ENCODE measurements at places on chromosomes 4 and X.

GRCh38 chr4:20327808-20328207 lies 76.1 kb downstream of the SLIT2 start:
- DNase-seq: no peak

DNA sequence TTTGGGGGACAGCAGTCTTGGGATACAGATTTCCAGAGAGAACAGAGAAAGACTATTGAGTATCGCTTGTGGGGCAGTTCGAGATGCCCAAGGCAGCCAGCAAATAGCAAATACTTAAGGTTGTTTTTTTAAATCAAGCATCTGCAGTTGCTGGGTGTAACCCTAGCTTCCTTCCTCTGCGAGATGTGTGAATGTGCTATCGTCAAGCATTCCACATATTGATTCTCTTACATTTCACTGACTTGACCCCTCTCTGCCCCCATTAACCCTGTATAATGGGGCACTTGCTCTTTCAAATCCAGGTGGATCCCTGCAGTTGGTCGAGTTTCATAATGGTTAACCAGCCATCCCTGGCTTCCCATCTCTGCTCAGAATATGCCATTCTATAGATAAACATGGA lies 23.5 kb downstream of the KCNE5 start:
- DNase-seq: no peak

DNA sequence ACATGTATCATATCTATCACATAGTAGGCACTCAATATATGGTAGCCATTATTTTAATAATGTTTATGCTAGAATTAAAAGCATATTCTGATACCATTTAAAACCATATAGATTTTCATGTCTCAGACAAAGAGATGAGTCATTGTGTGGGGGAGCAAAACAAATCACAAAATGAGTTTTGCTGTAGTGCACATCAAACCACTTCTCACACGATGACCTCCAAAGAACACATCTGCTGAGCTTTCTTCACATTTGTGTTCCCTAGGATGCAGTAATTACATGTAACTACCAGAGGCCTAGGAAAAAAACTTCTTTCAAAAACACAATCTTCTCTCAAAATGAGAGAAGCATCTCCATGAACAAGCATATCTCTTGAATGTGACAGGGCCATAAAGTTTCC lies 56.1 kb upstream of the BRS3 start:
- no peak for DNase-seq

GRCh38 chrX:8879750-8880149 lies 78.6 kb upstream of the FAM9A start:
- no peak for DNase-seq

DNA sequence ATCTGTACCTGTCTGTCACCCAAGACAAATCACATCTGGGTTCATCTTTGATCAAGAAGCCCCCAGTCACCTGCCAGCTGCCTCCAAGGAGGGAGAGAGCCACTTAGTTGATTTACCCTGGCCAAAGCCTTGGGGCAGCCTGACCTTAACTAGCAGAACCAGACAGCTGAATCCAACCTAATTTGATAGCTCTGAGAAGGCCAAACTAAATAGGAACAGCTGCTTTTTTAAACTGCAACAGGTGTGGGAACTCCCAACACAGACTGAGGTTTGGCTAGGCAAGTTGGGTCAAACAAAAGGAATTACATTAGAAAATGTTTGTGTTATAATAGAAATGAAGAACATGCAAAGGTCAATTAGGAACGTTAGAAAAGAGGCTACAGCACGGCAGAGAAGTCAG lies 375.7 kb downstream of the NLGN4X start:
- DNase-seq: no peak

- DNase-seq: no peak
Observed at GRCh38 chrX:140439476-140439875, 65.4 kb downstream of the SOX3 start.

GRCh38 chr4:154732669-154733068 lies 11.1 kb upstream of the LRAT start:
- no peak for DNase-seq

GRCh38 chr4:1057403-1057745 lies 45.9 kb downstream of the FGFRL1 start:
- DNase-seq: no peak

- no peak for DNase-seq
Observed at GRCh38 chr4:17797808-17798207, 12.7 kb downstream of the DCAF16 start.

GRCh38 chr4:123298801-123299200 lies 97.8 kb upstream of the SPRY1 start:
- DNase-seq: no peak

GRCh38 chr4:67344594-67345380 lies 200.5 kb downstream of the CENPC start:
- DNase-seq: no peak

- no peak for DNase-seq
Observed at GRCh38 chr4:124454772-124455270, 257.7 kb downstream of the ANKRD50 start.

DNA sequence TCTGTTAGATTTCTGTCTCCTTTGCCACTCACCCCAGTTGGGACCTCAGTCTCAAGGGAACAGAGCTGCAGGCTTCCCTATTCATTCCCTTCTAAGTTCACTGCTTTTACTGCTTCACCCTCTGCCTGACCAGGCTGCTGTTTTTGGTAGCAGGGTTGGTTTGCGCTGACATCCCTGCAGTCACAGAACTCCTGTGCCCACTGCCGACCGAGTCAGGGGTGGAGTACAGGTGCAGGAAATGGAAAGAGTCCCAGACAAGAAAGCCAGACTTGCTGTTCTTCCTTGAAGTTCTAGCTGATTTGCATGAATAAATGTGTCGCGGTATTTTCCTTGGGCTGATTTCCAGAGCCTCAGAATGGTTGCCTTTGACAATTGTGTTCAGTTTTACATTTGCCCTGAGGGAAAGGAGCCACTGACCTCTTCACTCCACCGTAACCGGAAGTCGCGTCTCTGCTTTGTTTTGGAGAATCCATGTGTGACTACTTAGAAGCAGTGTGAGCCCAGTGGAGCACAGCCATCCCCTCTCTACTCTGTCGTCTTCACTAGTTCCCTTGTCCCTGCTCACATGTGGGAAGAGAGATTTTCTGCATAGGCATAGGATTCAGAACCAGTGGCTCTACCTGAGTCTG lies 84.8 kb downstream of the TNIP2 start:
- DNase-seq: no peak

DNA sequence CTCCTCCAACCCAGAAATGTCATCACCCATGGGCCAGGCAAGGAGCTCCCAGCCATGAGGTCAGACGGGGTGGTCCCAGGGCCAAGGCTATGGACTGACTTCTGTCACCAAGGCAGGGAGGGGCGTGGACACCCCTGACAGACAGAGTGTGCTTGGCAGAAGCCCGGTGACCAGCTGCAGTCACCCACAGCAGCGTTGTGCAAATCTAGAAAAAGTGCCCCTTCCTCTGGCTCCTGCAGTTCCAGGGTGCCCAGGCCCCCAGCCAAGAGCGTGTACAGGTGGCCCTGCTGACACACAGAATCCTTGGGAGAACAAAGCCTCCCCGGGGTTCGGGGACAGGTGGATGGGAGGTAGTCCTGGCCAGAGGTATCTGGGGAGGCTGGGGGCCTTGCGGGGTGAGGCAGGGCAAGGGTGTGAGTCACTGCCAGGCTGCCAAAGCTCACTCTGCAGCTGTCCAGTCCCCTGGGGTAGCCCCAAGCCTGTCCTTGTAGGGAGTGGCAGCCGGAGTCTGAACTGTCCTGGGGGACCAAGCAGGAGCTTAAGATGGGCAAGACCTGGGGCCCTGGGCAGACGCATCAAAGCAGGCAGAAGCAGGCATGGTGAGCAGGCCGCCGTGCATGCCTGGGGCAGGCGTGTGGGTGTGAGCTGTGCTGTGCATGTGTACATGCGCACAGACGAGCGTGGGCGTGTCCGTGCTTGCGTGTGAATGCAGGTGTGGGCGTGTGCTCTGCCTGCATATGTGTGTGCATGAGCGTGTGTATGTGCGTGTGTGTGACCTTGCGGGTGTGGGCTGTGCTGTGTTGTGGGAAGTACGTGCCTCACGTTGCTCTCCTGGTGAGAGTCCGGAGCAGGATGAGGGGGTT lies 3.3 kb downstream of the MYL5 start:
- DNase-seq: no peak

DNA sequence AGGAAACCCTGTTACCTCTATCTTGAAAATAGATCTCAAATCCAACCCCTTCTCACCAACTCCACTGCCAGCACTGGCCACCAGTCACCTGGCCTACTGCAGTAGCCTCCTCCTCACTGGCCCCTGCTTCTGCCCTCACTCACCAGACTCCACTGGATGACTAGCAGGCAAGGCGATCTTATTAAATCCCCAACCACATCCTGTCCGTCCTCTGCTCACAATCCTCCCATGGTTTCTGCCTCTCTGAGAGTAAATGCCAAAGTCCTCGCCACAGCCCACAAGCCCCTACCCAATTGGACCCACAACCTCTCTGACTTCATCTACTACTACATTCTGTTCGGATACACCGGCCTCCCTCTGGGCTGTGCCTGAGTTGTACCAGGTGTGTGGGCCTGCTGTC lies 5.4 kb upstream of the PIM2 start:
- DNase-seq: no peak

DNA sequence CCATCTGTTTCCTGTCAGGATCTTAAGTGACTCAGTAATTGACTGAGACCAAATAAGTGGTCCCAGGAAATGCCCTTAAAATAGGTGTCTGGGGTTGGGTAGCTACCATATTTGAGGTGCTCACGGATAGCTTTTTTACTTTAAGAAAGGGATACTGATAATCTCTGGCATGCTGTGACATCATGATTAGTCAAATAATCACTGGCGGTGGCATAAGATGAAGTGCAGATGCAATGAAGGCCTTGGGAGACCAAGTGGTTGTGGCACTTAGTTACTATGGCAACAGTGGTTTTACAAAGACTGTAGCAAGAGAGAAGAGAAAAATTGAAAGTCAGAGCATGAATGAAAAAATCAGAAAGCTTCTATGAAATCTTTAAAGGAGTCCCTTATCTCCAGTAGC lies 114.5 kb upstream of the SLIT2 start:
- DNase-seq: no peak

GRCh38 chr4:14046642-14047041 lies 419.1 kb upstream of the BOD1L1 start:
- no peak for DNase-seq

GRCh38 chr4:88286897-88287296 lies 2.5 kb upstream of the PPM1K start:
- DNase-seq: no peak

DNA sequence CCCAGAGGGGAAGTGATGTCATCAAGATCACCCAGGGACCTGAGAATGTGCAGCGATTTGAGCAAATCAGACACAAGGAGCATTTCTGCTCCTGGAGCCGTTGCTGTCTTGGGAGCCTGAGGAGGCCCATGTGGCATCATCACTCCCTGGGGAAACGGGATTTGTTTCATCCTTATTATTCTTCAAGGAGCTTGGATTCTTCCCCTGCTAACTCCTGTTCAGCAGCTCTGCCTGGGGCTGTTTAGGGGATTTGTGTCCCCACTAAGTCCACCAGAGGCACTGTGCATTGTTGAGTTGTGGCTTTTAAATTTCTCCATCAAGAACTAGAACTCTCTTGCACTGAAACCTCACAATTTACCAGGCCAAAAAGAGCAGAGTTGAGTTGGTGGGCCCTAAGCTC lies 104.2 kb upstream of the MSX1 start:
- no peak for DNase-seq

- no peak for DNase-seq
Observed at GRCh38 chrX:84118769-84119168, 69.2 kb downstream of the RPS6KA6 start.

DNA sequence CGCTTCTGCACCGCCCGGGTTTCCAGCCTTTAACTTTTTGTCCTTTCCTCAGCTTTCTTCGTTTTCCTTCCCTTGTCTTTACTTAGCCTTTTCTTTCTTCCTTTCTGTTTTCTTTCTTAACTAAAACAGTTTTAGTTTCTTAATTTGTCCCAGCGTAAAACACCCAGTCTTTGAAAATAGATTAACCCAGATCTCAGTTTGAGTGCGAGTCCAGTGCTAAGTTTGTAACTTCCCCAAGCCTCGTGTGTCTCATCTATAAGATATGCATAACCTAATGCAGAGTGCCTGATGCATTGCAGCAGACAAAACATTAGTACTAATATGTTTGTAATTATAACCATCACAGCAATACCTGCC lies 460 bp upstream of the GEMIN8 start:
- no peak for DNase-seq

- DNase-seq: no peak
Observed at GRCh38 chr4:151438154-151438553, 29.2 kb downstream of the FHIP1A start.

- DNase-seq: no peak
Observed at GRCh38 chr4:38071801-38072431, 111.7 kb downstream of the PTTG2 start.

DNA sequence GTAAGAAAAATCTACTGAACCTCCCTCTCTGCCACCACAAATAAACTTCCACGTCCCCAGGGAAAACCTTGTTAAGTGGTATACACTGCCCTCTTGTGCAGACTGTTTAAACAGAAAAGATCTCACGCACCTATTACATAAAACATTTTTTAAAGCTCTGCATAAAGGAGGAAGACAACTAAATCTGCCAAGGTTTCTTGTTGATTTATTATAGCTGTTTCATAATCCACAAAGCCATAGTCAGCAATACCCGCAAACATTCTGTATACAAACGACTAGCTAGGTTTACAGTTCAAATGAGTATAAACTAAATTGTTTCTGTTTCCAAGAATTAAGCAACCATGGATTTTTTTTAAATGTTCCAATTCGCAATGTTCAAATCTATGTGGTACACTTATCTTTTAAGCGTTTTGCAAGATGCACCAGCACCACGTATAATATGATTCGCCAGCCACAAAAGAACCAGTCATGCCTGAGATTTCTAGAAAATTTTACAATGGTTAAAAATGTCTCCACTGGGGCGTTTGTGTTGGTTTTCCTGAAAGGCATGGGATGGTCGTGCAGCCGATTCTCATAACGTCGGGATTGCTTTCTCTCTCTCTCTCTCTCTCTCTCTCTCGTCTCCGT lies 164.6 kb downstream of the PRKX start:
- DNase-seq: no peak

GRCh38 chr4:76950052-76950955 lies 752 bp downstream of the SEPTIN11 start:
- DNase-seq: peak; percentile 29

GRCh38 chrX:123779908-123780396 lies 47.1 kb upstream of the THOC2 start:
- no peak for DNase-seq

DNA sequence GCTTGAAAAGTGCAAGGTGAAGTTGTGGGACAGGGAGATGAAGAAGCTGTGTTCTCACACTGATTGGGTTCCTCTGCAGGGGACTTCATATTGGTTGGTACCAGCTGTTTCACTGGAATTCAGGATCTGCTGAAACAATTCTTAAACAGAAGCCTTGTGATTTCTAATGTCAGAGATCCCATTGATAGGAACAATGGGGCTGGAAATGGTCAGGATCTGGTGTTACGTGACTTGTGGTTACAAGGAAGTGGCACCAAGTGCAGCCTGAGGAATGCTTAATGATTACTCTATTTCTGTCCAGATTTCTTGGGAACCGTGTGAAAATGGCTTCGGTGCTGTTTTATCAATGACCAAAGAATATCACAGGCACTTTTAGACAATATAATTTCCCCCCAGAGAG lies 68.1 kb downstream of the MOSPD2 start:
- DNase-seq: no peak

Data from activated T-cell treated with anti-CD3 and anti-CD28 coated beads for 48 hours (primary cell).